CD4-positive, alpha-beta T cell treated with Interleukin-15 for 1 hour (primary cell): ENCODE measurements at places on chromosomes 16 and 17.
A peak's percentile ranks its signal among the peaks of the same experiment; 100 is the strongest.

DNA sequence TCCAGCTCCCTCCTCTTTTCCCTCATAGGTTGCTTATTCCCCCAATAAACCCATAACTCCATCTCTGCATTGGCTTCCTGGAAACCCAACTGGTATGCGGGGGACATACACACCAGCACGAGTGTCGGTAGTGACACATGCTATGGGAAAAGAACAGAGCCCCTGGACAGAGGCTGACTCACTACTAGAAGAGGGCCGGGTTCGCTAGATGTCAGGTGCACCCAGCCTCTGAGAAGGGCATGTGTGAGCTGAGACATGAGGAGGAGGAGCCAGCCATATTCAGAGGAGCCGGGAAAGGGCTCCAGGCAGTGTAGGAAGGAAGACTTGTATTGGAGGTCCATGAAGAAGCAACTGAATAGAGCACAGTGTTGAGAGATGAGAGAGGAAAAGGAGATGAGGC, 241.1 kb downstream of the SOX9 start:
- DNase-seq: no peak

DNA sequence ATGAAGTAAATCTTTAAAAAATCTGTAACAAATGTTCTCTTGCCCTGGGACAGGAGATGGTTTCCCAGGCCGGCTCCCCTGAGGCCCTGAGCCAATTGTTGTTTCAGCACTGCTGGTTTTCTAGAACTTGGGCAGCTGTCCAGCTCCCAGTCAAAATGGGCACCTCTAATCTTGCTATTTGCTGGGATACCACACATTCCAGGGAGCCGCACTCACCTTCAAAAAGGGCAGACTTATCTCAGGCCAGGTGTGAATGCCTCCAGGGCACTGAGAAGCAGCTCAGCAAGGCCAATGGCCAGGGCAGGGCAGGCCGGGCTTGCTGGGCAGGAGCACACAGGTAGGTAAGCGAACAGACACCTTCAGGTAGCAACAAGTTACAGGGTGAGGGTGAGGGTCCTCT, 24.4 kb downstream of the TRIM16 start:
- no peak for DNase-seq

DNA sequence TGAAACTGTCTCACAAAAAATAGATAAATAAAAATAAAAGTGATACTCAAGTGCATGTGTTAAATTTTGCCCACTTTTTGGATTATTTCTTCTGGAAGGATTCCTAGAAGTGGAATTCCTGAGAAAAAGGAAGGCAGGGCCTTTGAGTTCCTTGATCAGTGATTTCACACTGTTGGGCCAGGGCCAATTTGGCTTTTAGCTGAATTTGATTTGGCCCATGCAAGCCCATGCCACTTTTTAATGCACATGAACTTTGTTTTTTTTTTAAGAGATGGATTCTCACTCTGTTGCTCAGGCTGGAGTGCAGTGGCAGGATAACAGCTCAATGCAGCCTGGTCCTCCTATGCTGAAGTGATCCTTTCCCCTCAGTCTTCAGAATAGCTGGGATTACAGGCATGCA, 96.3 kb downstream of the TNFRSF13B start:
- DNase-seq: no peak

DNA sequence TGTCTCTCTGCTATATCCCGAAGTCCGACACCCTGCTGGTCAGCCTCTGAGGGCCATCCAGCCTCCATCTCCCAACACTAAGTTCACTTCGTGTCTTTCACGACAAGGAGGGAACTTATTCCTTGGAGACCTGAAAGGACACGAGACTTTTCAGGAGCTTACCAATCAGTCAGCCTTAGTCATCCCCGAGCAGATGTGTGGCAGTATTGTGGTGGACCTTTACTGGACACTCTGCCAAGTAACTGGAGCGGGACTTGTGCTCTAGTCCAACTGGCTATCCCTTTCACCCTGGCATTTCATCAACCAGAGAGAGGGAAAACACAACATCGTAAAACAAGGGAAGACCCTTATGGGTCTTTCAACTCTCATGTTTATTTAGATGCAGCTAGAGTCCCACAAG, 87.1 kb downstream of the EMP2 start:
- no peak for DNase-seq

GRCh38 chr16:49502136-49502881, 128.7 kb downstream of the C16orf78 start:
- DNase-seq: peak; percentile 9

- DNase-seq: no peak
Observed at GRCh38 chr17:12883472-12883871, 94.2 kb downstream of the ARHGAP44 start.

DNA sequence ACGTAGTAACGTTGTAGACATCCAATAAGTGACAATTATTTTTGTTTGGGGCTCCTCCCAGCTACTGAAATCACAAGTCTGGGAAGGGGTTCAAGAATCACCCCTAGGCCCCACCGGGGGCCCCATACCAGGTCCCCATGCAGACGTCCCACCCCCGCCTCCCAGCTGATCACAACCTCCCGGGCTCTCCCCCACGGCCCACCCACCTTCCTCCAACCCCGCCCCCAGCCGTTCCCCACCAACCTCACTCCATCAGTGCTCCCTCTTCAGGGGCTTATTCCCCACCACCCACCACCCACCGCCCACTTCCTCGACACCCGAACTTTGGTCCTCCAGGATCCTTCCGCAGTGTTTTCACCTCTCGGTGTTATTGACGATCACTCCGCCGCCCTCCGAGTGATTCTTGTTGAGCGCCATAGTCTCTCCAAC, 240 bp downstream of the WBP2 start:
- no peak for DNase-seq

DNA sequence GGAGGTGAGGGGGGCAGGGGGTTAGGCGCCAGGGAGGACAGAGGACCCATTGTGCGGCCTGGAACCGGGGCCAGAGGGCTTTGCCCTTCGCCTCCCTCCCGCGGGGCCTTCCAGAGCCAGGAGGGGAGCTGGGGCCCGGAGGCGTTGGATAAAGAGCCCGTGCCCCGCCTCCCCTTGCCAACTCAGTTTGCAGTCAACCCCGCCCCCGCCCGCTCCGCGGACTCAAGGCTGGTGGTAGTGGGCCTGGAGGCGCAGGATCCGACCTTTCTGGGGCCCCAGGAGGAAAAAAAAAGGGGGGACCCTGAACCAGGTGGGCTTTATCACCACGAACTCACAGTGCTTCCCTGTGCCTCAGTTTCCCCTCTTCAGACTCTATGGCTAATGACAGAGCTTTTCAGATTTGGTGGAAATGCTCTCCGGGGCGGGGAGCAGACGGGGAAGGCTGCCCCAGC, 2.0 kb upstream of the SPHK1 start:
- DNase-seq: no peak

DNA sequence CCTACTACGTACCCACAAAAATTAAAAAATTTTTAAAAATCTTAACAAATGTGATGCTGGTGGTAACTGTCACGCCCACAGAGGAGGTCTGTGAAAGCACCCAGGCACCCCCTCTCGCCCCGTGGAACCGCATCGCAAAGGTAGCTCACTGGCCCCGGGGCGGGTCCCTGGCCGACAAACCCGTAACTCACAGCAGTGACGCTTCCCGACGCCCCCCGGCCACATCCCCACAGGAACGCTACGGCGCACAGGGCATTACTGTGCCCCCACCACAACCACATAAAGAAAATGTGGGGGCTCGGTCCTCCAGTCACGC, 366 bp downstream of the ANKS3 start:
- no peak for DNase-seq

GRCh38 chr17:71023249-71024030, 854.1 kb downstream of the KCNJ2 start:
- no peak for DNase-seq

GRCh38 chr17:45895304-45895968, 1.1 kb downstream of the MAPT start:
- no peak for DNase-seq
